Neural crest cell (in vitro differentiated cells): ENCODE measurements at places on chromosomes 16 and 17. TPM values are rescaled to one million over a fixed set of nuclear protein-coding genes. Genes with fewer than 3 reads are reported as not detected.

Gene PRSS8
- total RNA-seq, result not detected in 2 replicates

Gene TCAP
- 1.9 and 2.8 TPM in 2 replicates for total RNA-seq

Gene PRSS22
- not detected in 2 replicates for total RNA-seq

DNA sequence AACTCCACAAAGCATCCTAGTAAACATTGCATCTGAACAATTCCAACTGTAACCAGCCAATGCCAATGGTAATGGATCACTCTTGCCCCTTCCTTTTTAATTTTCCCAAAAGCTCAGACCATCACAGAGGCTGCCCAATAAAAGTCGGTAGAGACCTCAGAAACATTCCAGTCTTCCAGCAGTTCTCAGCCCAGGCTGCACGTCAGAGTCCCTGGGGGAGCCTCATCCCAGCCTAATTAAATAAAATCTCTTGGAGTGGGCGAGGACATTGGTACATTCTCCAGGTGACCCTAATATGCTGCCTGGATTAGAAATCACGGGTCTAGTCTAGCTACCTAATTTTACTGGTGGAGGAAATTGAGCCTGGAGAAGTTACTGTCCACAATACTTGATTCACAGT, 117.1 kb upstream of the MYOCD start:
- DNase-seq, result no peak

GRCh38 chr17:66805567-66805966, 29.4 kb upstream of the CACNG5 start:
- no peak for DNase-seq
